AG09319 (cell line): ENCODE measurements at places on chromosomes 4 and X.

- no peak for DNase-seq
Observed at GRCh38 chrX:18676470-18676869, 4.6 kb upstream of the RS1 start.

- DNase-seq: no peak
Observed at GRCh38 chr4:105305019-105305836, 158.6 kb downstream of the TET2 start.

GRCh38 chrX:48997455-48997854 lies 4.6 kb downstream of the GRIPAP1 start:
- DNase-seq: no peak

GRCh38 chrX:14497184-14497666 lies 32.1 kb upstream of the GLRA2 start:
- no peak for DNase-seq

DNA sequence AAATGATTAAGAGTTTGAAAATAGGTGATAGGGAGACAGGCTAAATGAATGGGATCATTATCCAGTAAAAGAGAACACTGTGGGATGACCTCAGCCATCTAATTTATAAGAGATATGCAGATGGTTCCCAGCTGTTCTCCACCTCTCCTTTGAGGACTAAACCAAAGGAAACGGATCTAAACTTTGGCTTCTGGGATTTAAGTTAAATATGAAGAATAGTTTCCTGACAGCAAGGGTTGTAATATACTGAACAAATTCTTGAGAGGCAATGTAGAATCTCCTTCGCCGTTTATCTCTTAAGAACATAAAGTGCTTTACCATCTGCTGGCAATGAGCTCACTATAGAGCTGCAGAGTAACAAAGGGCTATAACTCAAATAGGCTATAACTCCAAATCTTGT lies 35.4 kb upstream of the HPGDS start:
- DNase-seq: no peak

DNA sequence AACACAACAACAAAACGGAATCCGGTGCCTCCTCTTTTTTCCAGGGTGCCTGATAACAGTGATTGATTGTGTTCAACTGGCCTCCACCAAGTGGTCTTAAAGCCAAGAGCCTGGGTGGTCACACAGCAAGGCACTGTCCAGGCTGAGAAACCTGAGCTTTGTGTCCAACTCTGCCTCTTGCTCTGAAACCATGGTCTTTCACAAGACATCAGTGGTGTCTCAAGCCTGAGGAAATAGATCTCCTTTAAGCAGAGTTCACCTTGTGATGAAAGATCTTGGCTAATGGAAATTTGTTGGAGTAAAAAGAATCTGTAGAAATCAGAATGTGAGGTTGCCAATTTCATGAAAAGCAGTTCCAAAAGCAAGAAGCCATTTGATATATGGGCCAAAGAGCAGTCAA lies 47.3 kb upstream of the ACSL1 start:
- no peak for DNase-seq

DNA sequence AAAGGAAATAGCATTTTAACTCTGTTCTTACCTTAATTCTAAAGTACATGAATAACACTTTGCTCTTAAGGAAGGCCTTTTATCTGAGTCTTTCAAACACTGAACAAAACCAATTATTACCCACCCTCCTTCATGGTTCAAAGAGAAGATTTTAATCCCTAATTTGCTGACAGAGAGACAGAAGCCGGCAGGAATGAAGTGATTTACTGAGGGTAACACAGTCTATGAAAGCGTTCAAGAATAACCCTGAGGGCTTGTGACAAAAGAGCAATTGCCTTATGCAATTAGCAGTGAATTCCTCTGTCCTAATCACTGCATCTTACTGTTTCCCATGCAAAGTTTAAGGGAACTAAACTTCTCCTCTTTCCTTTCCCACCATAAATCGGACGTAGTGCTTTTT lies 144.1 kb downstream of the PACRGL start:
- DNase-seq: no peak

DNA sequence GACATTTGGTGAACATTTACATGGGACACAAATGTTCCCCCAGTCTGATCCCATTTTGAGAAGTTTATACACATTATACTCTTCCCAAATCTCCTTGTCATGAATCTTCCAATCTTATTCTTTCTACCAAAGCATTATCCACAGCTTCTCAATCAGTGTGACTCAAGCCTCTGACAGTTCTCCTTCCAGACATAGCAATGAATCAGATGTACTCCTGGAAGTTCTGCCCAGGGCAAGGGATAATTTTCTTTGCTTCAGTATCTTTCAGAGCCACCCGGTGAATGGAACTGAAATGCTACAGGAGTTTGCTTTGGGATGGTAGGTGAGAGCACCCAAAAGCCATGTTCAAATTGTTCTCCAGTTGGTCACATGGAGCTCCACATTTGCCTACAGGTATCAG lies 145.5 kb downstream of the ANXA5 start:
- DNase-seq: no peak

DNA sequence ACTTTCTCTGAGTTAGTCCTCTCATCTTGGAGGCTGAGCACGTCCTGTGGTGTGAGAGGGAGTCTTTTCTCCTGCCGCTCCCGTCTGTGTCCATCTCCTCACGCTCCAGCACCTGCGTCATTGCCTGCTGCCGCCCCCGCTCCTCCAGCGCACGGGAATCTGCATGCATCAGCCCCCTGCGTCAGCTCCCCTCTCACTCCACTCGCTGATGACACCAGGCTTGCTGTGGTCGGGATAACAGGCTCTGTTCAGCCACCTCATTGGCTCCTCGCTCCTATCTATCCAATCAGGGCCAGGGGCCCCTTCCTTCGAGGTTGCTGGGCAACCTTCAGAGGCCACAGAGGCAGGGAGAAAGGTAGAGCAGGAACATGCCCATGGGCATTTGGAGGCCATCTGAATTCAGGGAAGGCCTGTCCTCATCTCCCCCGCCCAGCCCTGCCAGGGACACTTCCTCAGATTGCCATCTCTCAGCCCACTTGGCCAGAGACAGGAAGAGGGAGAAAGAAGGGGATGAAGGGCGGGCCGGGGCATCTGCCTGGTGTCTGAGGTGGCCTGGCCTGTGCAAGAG lies 9.3 kb downstream of the ZNF185 start:
- DNase-seq: no peak

- DNase-seq: no peak
Observed at GRCh38 chr4:4871242-4871572, 11.7 kb downstream of the MSX1 start.
